Lung (tissue), 17 donors: ENCODE measurements at places on chromosomes 2 and 18.
A peak's percentile ranks its signal among the peaks of the same experiment; 100 is the strongest.

- peak; percentile 35 for DNase-seq
Observed at GRCh38 chr2:214810671-214811070, 1.2 kb upstream of the BARD1 start.

GRCh38 chr2:226211439-226211838, 588.2 kb downstream of the IRS1 start:
- peak; percentile 91 for DNase-seq

DNA sequence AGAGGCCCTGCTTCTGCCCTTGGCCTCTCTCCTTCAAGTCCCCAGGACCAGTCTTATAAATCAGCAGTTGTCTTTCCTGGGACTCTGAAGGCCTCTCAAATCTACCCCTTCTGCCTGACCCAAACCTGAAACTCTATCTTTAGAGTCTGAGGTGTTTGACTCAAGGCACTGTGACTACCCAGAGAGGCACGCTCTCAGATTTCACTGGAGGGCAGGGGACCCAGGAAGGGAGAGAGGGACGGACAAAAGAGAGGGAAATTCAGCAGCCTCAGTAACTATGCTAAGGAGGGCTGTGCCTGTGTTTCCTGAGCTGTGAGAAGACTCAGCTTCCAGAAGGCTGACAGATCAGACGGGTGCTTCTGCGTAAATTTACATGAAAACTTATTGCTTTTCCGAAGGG, 217.8 kb downstream of the HAUS1 start:
- DNase-seq = no peak

DNA sequence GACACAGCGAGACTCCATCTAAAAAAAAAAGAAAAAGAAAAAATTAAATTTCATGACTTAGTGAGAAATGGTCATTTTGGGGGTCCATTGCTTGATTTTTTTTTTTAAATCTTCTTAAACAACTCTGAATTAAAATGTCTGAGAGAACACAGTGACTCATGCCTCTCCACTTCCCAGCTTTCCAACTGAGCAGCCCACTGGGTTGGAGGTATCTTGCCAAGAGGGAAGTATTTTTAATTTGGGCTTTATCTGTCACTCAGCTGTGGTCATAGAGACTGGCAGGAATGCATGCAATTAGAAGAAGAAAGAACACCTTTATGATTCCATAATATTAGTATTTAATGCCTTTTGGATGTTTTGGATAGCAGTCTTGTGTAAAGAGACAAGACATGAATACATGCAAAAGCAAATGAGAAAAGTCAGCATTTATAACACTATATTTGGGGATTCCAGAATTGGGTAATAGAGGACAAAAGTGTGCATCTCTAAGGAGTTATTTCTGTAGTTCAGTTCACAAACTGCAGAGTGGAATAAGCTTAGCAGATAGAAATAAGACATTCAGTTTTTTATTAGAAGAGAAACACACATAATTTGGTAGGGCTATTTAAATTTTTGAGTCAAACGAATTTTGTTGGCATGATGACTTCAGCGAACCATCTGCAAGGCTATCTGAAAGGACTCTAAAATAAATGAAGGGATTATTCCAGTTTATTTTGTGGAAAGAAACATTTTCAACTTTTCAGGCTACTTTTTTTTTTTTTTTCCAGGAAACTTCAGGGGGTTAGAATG, 254.8 kb downstream of the TGIF1 start:
- DNase-seq = no peak

DNA sequence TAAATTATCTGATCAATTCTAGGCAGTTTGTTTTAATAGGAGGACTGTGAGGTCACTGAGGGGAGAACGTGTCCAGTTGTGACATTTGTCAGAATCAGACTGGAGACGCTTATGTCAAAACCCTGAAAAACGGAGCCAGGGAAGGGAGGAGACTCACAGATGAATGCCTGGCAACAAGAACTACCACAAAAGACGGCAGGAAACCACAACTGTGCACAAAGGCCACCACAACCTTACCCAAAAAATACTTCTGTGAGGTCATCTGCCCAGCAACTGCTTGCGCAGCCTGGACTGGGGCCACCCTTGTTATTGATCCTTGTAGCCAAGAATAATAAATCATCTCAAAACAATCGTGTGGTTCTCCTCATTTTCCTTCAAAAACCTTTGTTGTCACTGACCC, 173.0 kb upstream of the ALKAL2 start:
- DNase-seq = no peak

GRCh38 chr2:197498937-197499593, 575 bp downstream of the HSPD1 start:
- peak; percentile 70 for DNase-seq

DNA sequence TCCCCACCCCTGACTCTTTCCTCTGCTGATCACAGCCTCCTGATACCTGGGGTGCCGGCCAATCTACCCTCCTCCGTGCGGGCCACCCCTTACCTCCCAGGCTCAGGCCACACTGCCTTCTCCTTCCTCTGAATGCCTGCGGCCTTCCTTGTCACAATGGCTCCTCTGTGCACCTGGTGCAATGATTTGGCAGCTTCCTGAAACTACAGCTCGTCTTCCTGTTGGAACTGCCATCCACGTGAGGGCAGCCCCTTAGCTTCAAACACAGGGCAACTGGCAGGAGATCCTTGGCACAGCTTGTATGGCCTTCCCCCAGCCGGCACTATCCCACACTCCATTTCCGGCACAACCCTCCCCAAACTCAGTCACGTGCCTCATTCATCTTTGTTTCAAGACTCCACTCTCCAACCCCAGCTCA, 69.0 kb downstream of the STPG4 start:
- no peak for DNase-seq

DNA sequence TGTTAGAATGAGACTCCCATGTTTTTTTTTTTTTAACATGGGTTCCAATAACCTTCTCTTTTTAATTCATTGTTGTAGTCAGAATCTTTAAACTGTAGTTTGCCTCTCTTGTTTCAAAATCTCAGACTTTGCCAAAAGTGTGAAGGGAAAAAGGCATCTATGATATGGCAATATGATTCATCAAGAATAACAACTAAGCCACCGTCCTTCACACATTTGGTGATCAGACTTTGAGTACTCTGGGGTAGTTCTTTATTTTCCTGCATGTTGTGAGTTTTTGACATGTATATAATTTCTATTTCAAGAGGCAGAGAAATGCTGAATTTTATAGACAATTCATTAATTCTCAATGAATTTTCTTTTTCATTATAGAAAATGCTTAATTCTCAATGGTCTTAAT, 53.5 kb upstream of the CERS6 start:
- no peak for DNase-seq

DNA sequence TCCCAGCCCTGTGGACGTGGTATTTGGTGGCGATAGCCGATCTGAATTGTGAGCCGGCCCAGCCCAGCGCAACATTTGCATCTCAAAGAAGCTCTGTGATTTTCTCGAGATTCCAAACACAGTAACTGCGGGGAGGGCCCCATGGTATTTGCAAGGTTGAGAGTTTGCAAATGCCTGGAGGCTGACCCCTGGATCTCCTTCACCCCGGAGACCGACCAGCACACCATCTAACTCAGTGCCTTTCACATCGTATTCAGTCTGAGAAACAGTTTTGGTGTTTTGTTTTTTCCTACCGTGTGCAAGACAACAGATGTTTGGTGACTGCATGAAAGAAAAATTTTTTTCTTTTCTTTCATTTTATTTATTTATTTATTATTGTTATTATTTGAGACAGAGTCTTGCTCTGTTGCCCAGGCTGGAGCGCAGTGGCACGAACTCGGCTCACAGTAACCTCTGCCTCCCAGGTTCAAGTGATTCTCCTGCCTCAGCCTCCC, 40.3 kb downstream of the MYCN start:
- DNase-seq = no peak

DNA sequence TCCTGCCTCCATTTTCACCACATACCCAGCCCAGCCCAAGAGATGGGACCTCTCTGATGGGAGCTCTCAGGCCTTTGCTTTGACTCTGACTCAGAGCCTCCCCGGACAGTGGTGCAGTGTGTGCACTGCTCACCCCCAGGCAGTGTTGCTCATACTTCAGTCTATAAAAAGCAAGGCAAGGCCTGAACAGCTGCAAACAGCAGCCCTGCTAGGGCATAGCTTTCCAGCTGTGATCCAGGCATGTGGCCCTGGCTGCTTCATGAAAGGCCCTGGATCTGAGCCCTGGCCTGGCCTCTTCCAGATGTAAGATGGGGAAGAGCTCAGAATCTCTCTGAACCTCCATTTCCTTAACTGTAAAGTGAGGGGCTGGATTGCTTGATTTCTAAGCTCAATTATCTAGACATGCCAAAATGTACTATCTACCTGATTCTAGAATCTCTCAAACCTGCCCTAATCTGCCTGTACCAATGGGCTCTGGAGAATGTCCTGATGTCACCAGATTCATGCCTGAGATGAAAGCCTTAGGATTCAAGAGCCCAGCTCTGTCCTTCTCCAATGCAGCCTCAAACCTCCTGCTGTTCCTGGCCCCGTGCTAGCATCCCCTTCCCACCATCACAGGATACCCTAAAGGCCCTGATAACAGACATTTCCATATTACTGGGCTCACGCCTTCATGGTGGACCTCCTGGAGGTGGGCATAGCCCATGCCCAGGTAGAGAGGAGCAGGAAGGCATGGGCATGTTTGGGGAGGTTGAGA, 206.9 kb downstream of the ARL4C start:
- DNase-seq = peak; percentile 80

DNA sequence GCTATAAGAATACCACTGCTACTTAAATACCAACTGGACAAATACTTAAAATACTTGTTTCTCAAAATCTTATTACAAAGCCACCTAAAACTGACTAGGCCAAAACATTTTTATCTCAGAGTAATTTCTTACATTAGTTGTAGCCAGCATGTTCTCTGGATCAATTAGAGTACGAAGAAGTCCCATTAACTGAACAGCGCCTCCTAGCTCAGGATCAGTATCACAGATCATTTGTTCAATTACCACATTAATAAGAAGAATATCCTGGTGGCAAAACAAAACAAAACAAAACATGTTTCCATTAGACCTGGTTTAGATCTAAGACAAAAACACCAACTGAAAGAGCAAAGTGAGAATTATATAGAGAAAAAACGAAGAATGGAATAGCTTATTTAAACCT, 36.0 kb downstream of the PPP4R3B start:
- no peak for DNase-seq

DNA sequence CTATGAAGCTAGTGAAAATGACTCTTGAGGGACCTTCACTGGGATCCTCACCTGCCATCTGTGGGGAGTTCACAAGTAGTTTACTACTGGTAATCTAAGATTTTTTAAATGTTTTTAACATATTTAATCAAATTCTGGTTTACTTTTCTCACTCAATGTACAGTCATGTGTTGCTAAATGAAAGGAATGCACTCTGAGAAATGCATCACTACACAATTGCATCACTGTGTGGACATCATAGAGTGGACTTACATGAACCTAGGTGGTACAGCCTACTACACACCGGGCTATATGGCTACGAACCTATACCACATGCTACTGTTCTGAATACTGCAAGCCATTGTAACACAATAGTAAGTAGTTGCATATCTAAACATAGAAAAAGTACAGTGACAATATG, 528.0 kb downstream of the BCL11A start:
- no peak for DNase-seq

DNA sequence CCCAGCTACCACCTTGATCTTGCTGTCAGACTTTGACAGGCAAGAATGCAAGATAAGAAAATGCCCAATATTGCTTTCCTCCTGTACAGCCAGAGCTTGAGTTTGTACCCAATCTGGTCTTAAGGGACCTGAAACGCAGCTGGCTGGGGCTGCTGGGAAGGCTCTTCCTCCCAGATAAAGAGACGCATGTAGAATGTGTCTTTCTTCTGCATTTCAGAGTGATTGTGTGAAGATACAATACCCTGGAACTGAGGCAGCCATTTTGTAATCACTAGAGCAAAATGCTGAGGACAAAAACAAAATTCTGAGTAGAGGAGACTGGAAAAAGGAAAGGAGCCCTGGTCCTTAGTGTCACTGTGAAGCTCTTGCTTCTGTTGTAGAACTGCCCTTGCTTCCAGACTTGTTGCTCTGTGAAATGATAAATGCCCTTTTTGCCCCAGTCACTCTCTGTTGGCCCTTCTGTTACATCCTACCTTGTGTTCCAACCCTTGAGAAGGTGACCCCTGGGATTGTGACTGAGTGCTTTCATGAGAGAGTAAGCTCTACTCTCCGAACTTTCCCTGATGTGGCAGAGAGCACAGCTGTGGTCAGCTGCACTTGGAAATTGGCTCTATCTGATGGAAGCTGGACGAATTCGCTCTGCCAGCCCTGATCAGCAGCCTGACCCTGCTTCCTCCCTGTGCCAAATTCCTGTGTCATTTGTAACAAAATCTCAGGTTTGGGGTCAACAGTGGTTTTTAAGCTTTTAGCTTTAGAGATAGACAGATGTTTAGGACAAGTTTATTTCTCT, 137.4 kb upstream of the RBMS1 start:
- peak; percentile 82 for DNase-seq

- no peak for DNase-seq
Observed at GRCh38 chr18:61096226-61096625, 237.0 kb upstream of the CDH20 start.

- no peak for DNase-seq
Observed at GRCh38 chr2:15271941-15272542, 289.1 kb downstream of the NBAS start.

DNA sequence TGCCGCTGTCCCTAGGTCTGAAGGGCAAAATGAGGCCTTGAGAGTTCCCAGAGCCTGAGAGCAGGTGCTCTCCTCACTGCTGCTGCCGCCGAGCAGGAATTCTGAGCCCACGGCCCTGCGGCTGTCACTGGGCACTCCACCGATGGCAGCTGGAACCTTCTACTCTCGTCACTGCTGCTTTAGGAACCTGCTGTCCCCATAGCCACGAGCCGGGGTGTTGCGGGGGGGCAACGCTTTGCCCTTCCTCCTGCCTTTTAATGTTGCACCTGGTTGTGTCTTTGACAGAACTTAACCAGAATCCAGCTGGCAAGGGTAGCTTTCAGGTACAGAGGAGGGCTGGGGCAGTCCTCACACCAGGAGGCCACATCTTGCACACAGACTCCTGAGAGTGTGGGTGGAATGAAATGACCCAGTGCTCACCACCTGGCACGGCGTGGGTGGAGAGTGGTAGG, 32.3 kb downstream of the NCK2 start:
- no peak for DNase-seq

DNA sequence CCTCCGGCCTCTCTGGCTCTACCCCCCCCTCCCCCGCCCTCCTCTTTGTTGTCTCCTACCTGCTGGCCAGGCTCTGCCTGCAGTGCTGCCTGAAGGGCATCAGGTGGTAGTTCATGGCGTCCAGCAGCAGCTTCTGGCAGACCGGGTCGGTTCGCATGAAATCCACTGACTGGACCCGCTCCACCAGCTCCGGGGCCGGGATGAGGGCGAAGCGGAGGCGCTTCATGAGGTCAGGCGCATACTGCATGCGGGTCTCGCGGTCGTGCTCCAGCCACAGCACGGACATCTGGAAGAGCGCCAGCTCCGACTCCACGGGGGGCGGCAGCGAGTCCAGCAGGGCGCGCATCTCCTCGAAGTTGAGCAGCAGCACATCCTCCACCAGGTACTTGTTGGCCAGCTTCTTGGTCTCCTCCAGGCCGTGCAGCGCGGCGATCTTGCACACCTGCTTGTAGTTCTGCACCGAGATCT, 3.2 kb downstream of the KLHL14 start:
- DNase-seq = peak; percentile 21
